Trophoblast cell (in vitro differentiated cells and primary cell): ENCODE measurements at places on chromosomes 5 and 9.

GRCh38 chr5:66702426-66702825 is 106.2 kb downstream of the MAST4 start:
- no peak for DNase-seq

GRCh38 chr5:21121213-21121612 is 1133.2 kb upstream of the CDH18 start:
- DNase-seq = no peak

DNA sequence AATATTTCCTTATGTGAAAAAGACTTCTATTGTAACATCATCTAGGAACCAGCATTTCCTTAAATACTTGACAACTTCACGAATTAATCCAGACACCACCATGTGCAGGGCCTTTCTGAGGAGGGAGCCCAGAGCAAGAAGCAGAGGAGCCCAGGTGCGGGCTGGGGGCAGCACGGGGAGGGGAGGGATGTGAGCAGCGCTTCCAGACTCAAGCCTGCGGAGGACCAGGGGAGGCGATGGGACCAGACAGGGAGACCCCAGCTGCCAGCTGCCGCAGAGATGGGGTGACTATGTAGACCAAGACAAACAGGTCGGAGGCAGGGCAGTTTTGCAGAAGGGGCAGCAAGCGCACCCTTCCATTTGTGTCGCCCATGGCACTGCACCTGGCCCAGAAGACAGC is 596.1 kb downstream of the IRX1 start:
- DNase-seq = no peak

DNA sequence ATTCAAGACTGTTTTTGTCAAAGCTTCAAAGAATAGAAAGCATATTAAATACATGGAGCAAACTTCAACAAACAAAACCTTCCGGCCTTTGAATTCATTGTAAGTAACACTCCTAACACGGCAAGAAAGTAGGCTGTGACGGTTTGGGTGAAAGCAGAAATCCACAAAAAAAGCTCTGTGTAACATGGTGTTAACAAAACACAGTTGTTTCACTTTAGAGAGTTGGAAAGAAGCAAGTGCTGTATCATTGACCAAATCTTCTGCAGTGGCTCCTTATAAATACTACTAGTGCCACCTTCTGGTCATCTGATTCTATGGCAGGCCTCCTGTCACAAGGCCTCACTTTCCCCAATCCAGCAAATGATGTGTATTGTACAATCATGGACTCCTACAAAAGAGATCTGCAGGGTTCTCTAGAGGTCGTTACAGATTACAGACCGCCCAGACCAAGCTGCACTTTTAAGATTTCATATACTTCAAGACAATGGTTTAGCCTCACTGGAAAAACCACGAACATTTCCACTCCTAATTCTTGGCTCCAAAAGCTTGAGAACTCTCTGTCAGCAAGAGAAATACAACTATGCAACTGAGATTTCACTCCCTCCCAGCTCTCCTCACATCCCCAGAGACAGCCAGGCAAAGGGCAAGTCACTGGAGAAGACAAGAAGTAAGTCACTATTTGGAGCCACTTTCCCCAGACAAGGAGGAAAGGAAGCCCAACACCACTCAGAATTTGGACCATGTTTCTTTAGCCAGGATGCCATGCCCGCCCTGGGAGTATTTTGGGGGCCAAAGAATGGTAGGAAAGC is 196.2 kb downstream of the DTWD2 start:
- DNase-seq = peak; percentile 74

GRCh38 chr9:136686794-136687711 is at the start of gene AGPAT2:
TSS of gene AGPAT2 (minus strand) at chr9:136687457. CDS start at chr9:136687357, 100 bp downstream.
- no peak for DNase-seq
